ENCODE measurements at places on chromosomes 1 and 21.

DNA sequence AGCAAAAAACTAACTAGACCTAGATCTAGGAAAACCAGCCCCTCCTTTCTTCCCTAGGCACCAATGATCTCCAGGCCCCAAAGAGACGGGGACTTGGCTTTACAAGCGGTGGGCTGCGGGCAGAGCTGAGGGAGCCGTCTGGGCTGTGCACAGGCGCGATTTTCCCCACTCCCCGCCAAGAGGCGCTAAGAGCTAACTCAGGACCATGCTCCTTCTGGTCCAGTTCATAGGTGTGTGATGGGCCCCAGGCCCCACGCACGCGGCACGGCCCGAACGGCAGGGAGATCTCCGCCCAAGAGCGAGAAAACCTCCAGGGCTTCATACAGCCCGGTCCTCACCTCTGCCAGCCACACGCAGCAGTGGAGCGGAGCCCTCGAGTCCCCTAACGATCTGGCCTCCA, 7.5 kb upstream of the GPR153 start:
- no peak for DNase-seq

GRCh38 chr21:22342889-22343288, 1344.7 kb downstream of the NCAM2 start:
- DNase-seq, result no peak

DNA sequence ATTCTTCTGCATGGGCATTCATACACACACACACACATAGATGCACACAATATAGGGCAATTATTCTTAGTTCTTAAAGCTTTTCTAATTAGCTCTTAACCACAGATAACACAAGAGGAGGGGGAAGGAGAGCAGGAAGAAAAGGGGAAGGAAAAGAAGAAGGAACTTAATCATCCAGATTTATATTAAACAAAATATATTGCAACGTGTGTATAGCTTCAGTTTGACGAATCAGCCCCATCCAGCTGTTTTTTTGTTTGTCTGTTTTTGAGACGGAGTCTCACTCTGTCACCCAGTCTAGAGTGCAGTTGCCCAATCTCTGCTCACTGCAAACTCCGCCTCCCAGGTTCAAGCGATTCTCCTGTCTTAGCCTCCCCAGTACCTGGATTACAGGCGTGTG, 21.7 kb upstream of the ANKRD13C start:
- DNase-seq, result no peak

DNA sequence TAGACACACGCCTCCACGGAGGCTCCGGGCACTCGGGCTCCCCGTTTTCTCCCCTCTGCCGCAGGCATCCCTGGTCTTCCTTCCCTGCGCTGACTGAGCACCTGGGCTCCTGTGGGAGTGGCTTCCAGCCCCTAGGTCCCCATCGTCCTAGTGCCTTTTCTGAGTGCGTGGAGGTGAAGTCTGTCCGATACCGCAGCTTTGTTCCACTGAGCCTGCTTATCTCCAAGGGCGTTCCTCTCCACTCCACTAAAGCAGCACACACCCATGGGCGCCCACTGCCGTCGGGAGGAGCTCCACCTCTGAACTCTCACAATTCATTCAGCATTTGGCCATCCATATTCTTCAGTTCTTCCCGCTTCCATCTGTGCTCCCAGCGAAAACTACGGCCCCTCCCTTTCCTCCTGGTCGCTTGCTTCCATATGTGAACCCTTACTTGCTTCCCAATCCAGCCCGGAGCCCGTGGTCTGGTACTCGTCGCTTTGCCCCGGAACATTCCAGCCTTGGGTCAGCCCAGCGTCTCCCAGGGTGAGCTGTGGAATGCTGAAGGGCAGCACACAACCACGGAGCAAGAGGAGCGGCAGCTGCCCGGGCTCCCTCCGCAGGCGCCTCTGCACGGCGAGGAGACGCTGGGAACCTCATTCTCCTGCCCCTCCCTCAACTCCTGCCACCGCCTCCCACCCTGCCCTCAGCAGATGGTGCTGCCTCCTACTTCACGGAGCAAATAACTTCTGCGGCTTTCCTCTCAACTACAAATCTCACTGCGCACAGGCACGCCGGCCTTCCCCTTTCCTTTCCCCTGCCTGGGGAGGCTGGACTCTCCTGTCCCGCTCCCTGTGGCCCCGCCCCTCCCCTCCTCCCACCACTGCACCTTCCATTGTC, 27.5 kb downstream of the ATP8B2 start:
- DNase-seq, result peak; percentile 82

DNA sequence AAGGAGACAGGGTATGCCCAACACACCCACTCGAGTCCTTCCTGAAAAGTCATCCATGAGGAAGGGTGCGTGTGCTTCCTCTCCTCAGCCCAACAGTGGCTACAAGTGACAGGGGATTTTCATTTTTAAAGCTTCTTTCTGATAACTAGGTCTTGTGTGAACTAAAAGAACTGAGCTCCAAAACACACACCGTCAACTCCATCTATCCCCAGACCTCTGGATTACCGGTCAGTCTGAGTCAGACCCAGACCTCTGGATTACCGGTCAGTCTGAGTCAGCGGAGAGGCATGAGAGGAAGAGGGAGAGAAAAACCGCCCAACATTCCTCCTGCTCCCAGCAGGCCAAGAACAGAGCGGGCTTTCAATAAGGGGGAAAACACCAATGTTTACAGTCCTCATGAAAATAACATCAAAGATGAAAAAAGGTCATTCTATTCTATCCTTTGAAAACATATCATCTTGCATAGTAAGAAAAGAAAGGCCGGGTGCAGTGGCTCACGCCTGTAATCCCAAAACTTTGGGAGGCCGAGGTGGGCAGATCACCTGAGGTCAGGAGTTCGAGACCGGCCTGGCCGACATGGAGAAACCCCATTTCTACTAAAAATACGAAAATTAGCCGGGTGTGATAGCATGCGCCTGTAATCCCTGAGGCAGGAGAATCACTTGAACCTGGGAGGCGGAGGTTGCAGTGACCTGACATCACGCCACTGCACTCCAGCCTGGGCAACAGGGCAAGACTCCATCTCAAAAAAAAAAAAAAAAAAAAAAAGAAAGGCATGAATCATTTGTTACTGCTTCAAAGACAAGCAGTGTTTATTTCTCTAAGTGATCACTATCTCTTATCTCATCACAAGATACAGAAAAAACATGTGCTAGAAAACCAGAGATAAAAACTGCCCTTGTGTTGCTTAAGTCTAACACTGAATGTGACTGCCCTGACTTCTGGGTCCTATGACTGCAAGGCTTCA, 3.4 kb downstream of the PTTG1IP start:
- no peak for DNase-seq

DNA sequence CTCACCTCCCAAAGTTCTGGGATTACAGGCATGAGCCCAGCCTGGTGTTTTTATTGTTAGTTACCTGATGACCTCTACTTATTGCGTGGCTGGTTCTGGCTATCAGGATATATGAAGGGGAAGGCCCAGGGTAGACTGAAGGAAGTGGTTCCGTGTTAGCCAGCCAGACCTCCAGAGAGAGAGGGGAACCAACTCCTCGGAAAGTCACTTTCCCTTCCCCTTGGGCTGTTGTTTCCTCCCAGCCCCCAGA, 2.5 kb upstream of the RCSD1 start:
- no peak for DNase-seq

GRCh38 chr1:160436966-160437365, 36.6 kb downstream of the VANGL2 start:
- no peak for DNase-seq

GRCh38 chr1:223074445-223075300, 68.4 kb downstream of the TLR5 start:
- no peak for DNase-seq

Data from DMS 273 treated with DMSO at 0.1 percent for 48 hours (cell line).